ENCODE measurements at places on chromosomes 2 and 18. TPM values are rescaled to one million over a fixed set of nuclear protein-coding genes. Genes with fewer than 3 reads are reported as not detected.

GRCh38 chr2:166372046-166372445 is 3.7 kb downstream of the SCN9A start:
- H3K4me3 ChIP-seq, result no peak overlapping the region
- no peak overlapping the region for H3K27ac ChIP-seq
- no peak for DNase-seq
- no peaks in the 10 kb centered on the region for H3K36me3 ChIP-seq

CCDC88A gene
- total RNA-seq, result 11.4 TPM

DNA sequence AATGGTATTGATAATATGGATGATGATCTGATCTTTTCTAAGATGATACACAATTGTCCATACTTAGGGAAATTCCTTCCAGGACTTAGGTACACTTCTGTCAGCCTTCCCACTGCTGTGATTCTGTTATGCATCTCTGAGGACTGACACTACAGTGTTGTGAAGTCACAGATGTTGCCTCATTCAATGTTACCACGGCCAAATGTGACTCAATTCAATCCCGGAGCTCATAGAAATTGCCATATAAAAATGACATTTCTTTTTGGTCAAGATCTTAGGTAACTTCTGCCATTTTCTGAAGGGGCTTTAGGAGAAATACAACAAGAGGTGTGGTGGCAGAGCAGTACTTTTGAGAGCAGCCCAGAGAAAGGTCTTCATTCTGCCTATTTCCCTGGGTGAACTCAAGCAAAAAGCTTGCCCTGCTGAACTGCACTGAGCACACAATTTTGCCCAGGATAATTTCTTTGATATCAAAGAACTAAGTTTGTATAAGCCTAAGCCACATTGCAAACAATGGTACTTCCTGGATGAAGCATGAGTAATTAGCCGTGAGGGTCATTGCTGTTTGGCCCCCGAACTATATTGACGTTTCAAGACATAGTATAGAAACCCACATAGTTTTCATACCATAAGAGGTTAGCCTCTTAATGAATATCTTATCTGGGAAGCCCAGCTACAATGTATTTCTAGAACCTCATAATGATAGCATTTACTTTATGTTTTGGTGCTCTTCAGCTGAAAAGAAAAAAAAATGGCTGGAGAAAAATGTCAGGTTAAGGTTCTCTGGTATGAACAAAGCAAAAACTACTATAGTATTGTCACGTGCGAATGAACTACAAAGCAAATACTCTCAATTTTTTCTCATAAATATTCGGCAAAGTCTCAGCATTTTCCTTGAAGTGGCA is 437.4 kb downstream of the MEIS1 start:
- H3K27ac ChIP-seq, result no peak overlapping the region
- no peak for DNase-seq
- H3K4me3 ChIP-seq, result no peak overlapping the region
- no peaks in the 10 kb centered on the region for H3K27me3 ChIP-seq
- H3K36me3 ChIP-seq, result no peaks in the 10 kb centered on the region
- H3K4me1 ChIP-seq, result no peaks in the 10 kb centered on the region

NR4A2 gene
- total RNA-seq, result 4.7 TPM

Data from colonic mucosa (tissue), 4 donors.